ENCODE measurements at places on chromosomes 13 and 19. TPM values are rescaled to one million over a fixed set of nuclear protein-coding genes. Genes with fewer than 3 reads are reported as not detected.

The NR2F6 gene
- 103 TPM for total RNA-seq

The TMPRSS9 gene
- 0.73 TPM for total RNA-seq

The ZNF709 gene
- total RNA-seq = 4.2 TPM

The ETHE1 gene
- total RNA-seq = 13.8 TPM
